Chondrocyte (in vitro differentiated cells): ENCODE measurements at places on chromosomes 11 and 22.

DNA sequence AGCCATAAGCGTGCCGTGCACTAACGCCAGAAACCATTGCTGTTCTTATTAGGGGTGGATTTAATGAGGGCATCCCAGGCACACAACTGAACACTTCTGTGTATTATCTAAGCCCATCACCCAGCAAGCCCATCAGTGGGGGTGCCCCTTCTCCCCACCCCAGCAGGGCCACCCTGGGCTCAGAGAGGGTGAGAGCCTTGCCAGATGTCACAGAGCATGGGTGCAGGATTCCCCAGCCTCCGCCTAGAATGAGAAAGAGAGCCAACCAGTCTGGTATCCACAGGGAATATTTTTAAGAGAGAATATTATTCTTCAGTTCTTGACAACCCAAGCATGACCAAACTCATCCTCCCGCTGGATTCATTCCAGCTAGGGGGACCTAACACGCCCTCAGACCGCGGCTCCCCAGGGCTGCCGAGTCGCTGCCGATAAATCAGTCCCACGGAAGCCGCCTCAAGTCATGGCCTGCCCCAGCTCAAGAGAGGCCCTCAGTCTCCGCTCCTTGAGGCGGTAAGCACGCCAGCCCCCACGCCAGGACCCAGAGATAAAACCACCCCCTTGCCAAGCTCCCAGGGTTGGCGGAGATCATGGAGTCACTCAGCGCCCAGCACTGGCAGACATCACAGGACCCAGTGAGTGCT, 47.2 kb downstream of the MN1 start:
- no peak for DNase-seq

DNA sequence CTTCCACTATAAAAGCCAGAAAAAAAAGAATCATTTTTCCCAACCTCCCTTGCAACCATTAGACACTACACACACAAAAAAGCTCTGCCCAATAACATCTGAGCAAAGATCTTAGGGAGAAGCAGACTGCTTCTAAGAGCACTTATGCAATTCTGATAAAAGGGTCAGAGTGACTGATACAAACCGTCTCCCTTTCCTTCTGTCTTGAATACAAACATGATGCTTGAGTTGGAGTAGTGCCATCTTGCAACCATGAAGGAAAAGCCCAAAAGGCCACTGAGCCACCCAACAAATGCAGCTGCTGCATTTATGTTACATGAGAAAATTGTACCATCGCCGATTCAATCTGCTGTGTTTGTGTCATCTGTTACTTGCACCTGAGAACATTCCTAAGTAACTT, 47.6 kb upstream of the EED start:
- no peak for DNase-seq

DNA sequence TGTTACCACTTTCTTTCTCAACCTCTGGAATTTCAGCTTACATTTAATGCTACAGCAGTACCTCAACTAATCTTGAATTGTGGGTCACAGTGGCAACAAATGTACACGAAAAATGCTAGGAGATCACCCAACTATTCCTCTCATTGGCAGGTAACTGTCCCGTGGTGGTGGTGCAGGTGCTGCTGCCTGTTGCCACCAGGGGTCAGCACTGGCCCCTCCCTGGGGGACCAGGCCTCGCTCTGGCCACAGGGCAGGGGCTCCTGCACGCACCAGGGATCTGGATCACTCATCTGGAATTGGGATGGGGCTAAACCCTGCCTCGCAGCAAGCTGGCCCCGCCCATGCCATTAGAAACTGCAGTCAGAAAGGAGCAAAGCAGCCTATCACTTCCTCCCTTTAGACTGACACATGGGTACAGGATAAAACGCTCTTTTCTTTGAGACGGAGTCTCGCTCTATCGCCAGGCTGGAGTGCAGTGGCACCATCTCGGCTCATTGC, 6.9 kb upstream of the POLDIP3 start:
- no peak for DNase-seq

- DNase-seq, result no peak
These were observed 97.9 kb upstream of the CD44 start for GRCh38 chr11:35041070-35041554.

- DNase-seq, result no peak
These were observed 592 bp downstream of the EEF1G start for GRCh38 chr11:62573006-62573591.

- no peak for DNase-seq
These were observed 759 bp downstream of the CPT1A start for GRCh38 chr11:68840661-68841653.

DNA sequence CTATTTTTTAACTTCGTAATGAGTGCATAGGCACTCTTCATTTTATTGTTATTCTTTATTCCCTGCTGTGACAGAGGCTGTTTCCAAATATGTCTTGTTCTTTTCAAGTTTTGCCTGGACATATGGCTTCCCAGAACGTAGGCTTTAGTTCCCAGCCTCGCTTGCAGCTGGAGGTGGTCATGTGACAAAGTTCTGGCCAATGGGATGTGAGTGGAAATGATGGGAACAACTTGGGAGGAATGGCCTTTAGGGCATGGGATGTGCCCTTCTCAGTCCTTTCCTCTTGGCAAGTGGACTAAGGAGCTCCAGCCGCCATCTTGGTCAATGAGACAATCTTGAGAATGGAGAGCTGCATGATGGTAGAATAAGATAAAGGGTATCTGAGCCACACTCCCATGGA, 70.8 kb upstream of the EIF3D start:
- no peak for DNase-seq

DNA sequence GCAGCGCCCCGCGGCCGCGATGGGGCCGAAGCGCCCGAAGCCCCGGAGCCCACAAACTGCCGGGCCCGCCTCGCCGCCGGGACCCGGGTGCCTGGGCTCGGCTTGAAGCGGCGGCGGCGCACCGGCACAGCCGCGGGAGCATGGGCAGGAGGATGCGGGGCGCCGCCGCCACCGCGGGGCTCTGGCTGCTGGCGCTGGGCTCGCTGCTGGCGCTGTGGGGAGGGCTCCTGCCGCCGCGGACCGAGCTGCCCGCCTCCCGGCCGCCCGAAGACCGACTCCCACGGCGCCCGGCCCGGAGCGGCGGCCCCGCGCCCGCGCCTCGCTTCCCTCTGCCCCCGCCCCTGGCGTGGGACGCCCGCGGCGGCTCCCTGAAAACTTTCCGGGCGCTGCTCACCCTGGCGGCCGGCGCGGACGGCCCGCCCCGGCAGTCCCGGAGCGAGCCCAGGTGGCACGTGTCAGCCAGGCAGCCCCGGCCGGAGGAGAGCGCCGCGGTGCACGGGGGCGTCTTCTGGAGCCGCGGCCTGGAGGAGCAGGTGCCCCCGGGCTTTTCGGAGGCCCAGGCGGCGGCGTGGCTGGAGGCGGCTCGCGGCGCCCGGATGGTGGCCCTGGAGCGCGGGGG, 346 bp downstream of the FJX1 start:
- peak; percentile 74 for DNase-seq

DNA sequence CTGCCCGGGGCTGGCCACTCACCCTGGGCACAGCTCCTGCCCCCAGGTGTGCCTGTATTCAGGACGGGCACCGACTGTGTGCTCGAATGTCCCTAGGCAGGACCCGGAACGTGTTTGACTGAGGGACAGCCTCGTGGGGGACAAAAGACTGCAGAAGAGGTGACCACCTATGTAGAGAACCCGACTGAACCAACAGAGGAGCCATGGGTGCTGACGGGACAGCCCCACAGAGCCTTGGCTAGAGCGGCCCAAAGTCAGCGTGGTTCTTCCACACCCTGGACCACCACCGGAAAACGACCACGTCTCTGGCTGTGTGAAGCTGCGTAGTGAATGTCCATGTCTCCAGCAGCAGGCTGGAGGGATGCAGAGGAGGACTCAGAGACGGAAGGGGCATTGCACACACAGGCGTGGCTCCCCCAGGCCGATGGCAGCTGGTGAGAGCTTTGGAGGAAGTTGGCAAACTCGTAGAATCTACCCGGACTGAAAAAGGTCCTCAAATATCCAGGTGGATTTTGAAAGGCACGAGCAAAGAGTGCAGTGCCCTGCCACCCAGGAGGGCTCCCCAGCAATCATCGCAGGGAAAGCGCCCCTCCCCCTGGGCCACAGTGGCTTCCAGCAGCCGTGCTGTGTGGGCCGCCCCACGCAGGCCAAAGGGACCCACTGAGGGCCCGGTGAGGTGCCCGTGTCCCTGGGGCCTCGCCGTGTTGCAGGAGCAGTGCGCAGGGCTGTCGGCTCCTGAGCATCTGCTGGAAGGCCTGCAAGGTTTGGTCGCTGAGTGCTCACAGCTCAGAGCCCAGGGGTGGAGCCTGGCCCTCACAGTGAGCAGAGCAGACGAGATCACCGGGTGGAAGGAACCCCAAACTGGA, 17.5 kb upstream of the MUC5B start:
- peak; percentile 83 for DNase-seq

DNA sequence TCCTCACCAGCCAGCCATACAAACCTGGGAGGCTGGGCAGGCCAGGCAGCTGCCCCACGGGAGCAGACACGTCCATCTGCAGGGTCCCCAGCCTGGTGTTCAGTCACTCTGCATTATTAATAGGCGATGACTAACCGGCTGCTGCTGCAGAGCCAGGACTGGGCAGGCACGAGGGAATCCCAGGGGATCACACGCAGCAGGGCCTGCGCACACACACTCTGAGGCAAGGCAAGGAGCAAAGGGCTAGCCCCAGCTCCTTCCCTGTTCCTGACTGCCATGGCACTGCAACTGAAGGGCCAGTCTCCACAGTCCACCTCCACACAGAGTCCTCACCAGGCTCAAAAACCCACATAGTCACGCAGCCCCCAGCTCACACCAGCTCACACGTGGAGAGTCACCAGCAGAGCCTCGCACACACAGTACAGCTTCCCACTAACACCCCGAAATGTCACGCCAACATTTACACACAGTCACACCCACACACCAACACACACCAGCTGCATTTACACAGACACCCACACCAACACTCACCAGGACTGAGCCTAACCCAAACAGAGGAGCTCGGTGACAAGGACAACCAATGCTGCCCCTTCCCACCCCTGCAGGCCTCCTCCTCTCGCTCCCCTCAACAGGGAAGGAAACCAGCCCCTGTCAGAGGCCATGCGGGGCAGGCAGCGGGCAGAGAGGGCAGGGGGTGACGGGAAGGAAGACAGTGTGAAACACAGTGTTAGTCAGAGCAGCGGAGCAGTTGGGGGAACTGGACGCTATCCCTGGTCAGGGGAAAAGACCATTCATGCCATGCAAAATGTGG, 47.3 kb downstream of the NRXN2 start:
- no peak for DNase-seq

DNA sequence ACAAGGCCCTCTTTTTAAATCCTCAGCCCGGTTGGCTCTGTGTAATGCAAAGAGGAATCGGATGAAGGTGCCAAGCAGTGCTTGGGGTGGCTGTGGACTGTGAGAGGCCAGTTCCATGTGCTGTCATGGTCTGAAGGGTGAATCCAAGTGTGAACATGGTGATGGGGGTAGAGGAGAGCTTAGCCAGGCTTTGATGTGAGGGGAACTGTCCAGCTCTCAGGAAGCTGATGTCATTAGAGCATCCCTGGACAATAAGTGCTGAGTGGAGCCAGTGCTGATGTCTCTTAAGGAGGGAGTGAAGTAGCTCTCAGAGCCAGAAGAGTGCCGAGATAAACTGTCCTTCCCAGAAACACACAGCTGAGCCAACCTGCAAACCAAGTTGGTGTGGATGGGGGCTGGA, 53.6 kb downstream of the NAV2 start:
- DNase-seq, result no peak

- no peak for DNase-seq
These were observed 330.6 kb upstream of the ZC3H12C start for GRCh38 chr11:109762546-109762945.

GRCh38 chr11:117818041-117818873, 6.3 kb downstream of the FXYD2 start:
- peak; percentile 44 for DNase-seq

DNA sequence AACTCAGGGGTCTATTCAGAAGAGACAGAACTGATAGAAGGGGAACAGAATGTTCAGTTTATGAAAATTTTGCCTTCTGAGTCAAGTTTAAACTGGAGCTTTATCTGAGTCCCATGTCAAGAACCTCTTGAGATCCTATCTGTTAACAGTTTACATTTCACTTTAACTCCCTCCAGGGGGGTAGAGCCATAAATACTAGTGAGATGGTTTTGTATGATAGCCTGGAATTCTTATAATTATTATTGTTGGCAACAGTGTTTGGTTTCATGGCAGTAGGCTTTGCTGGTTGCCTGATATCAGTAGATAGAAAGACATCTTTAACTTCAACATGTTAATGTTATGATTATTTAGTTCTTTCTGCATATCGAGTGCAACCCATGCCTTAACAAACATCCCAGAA, 498.5 kb downstream of the INSC start:
- no peak for DNase-seq

- DNase-seq, result no peak
These were observed 52.8 kb downstream of the AHNAK start for GRCh38 chr11:62493801-62494200.

GRCh38 chr11:88657076-88657738, 319.7 kb upstream of the CTSC start:
- no peak for DNase-seq

- DNase-seq, result no peak
These were observed 1.0 kb upstream of the PKNOX2 start for GRCh38 chr11:125163431-125164063.

- peak; percentile 3 for DNase-seq
These were observed 40.7 kb downstream of the SFI1 start for GRCh38 chr22:31537019-31537535.

DNA sequence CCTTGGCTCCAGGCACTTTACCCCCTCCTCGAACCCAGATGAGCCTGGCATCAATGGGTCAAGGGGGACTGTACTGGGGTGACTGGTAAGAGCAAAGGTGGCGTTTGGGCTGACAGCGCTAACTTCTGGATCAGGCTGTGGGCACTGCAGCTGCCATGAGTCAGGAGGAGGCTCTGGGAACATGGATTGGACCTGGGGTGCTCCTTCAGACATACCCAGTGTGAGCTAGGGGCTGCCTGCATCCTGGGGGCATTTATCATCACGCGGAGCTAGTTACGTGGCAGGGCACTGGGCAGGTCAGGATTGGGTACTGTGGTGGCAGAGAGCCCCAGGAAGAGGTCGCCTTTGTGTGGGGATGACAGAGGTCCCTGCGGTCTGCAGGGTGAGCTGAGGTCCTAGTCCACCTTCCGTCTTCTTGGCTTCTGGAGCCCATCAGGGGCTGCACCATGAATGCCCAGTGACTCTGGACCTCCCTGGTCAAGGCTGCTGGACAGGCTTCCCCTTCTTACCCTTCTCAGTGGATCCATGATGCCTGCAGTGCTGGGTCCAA, 13.1 kb downstream of the GRIK4 start:
- peak; percentile 60 for DNase-seq

- DNase-seq, result no peak
These were observed 73.0 kb upstream of the TBCEL start for GRCh38 chr11:120950880-120951279.

GRCh38 chr11:24356501-24356900, 140.4 kb upstream of the LUZP2 start:
- DNase-seq, result no peak

GRCh38 chr11:44120169-44120568, 24.7 kb downstream of the EXT2 start:
- DNase-seq, result no peak

DNA sequence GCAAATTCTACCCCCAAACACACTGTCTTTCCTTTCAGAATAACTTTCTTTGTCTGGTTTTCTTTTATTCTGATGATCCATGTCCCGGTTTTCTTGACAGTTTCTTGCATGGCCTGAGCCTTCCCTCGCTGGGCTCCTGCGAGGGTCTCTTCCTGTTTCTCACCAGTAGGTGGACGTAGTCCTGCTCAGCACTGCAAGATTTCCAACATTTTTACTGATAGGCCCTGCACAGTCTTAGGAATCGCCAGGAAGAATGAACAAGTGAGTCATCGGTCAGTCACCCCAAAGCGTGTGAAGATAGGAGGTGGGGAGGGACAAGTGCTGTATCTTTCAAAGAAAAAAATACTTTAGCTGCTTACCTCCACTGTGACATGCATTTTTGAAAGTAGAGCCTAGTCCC, 16.9 kb upstream of the KIRREL3 start:
- no peak for DNase-seq

GRCh38 chr11:79377406-79377805, 63.4 kb downstream of the TENM4 start:
- no peak for DNase-seq
